ENCODE measurements at places on chromosomes 7 and 10.
A peak's percentile ranks its signal among the peaks of the same experiment; 100 is the strongest.

- no peak for DNase-seq
Observed at GRCh38 chr7:77687100-77687746, 9.0 kb upstream of the RSBN1L start.

DNA sequence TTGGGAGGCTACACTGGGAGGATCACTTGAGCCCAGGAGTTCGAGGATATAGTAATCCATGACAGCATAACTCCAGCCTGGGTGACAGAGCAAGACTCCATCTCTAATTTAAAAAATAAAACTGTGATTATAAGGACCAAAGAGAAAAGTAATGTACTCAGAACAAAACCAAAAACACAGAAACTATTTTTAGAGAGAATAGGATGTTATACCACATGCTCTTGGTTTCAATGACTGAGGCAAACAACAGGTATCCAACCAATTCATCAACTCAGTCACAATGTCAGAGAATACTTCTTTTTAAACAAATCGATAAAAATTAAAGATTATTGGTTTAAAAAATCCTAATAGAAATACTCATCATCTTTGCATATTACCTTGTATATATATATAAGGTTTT lies 186.7 kb downstream of the TPK1 start:
- DNase-seq = no peak

DNA sequence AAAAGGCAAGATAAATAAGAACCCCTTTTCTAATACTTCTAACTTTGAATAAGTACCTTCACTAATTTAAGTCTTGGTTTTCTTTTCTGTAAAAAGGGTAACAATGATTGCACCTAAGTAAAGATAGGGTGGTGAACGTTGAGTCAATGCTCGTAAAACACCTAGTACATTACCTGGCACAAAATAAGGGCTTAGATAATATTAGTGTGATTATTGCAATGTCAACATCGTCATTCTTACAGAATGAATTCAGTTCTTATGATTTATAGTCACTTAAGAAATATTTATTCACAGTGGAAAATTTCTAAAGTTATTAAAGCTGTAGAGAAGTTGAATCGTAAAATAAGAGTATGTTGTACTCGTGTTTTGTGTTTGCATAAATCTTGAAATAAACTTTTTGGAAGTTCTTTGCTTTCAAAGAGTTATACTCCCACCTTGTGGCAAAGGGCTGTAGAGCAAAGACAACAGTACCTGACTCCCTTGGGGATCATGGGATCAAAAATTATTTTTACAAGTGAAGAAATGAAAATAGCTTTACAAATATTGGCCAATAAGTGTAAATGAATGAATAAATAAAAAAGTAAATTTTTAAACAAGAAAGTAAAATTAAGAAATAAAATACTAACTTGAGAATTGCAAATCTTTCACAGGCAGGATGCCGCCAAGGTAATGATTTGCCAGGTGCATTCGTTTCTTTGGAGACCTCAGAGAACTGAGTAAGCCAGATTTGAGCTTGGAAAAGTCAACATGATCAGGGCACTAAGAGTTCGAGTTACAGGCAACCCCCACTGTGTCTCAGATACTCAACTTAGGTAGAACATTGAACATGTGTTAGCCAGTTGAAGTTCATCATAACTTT lies 285.8 kb upstream of the CACNA2D1 start:
- no peak for DNase-seq

DNA sequence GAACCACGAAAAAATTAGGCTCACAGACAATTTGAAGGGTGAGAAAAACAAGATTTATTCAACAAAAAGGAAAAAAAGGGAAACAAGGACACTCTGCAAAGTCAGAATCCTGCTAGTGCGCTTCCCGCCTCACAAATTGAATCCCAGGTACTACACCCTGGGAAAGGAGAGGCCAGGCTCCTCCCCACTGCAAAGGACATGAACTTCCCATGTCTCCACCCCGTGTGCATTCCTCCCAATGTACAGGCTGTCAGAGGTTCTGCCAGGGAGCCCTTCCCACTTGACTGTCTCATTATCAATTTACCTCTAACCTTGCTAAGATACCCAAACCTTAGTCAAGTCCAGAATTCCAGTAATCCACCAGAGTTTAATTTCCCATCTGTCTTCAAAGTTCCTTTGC lies 70.4 kb upstream of the CDK1 start:
- DNase-seq = no peak

DNA sequence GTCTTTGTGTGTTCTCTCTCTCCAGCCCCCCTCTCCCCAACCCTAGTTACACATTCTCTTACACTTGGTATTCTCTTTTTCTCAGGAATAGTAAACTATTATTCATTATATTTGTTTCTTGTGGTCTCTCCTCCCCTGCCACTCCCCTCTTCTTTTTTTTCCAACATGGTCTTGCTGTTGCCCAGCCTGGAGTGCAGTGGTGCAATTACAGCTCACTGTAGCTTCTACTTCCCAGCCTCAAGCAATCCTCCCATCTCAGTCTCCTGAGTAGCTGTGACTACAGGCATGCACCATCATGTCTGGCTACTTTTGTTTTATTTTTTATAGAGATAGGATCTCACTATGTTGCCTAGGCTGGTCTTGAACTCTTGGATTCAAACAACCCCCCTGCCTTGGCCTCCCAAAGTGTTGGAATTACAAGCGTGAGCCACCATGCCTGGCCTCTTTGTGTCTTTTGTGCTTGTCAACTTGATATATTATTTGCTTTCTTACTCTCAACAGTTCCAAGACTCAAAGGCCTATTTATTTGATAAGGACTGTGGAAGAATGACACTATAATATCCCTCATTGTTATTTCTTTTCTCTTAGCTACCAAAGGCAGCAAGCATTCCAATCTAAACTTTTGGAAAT lies 66.9 kb downstream of the MLLT10 start:
- DNase-seq = no peak

GRCh38 chr10:128894641-128895040 lies 572.4 kb upstream of the MGMT start:
- no peak for DNase-seq

DNA sequence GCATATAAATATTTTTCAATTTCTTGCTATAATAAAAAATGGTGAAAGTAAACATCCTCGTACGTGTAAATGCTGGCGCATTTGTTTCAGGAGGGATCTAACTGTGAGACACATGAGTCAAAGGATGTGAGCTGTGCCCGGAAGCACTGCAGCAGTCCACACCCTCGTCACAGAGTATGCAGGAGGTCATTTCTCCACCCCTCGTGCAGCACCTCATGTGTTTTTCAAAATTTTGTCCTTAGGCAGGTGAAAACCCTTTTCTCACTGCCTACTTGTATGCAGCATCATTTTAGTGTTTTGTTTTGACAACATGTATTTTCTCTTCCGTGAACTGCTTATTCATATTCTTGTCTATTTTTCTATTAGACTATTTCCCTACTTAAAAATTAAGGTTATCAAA lies 162.7 kb downstream of the AVL9 start:
- DNase-seq = no peak

DNA sequence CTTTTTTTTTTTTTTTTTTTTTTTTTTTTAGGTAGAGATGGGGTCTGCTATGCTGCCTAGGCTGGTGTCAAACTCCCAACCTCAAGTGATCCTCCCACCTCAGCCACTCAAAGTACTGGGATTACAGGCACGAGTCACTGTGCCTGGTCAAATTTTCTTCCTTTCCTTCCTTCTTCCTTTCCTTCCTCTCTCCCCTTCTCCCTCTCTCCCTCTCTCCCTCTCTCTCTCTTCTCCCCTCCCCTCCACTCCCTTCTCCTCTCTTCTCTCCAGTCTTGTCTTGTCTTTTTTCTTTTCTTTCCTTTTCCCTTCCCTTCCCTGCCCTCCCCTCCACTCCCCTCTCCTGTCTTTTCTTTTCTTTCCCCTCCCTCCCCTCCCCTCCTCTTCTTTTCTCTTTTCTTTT lies 7.2 kb upstream of the MLXIPL start:
- DNase-seq = no peak

DNA sequence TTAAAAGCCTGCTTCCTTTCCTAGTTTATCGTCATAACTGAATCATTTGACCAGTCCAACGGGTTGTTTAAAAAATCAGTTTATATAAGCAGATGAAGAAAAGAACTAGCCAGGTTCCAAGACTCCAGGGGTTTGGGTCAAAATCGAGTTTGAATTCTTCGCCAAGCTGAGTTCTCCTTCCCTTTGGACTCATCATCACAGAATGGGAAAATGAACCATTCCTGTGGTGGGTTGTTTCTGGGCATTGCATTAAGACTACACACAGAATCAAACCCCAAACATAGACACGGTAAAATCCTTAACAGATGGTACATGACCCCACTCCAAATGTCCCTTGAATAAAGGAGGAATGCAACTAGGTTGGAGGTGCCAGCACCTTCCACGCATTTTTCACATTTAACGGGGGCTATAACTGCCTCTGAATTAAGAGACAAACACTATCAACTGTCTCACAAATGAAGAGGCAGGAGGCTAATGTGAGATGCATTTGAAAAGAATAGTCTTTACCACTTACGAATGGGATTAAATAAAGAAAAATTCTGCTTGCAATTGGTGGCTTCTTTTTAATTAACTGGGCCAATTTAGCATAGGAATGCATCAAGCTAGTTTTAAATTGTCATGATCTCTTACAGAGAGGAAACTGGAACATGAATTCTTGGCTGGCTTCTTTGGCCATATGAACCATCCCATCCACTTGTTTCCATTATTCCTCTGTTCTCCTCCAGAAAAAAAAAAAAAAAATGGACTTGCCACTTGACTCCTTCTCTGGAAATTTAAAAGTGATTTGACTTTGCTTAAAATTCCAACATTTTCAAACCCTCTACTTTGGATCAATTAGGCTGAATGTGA lies 61.1 kb downstream of the CHST15 start:
- no peak for DNase-seq

- DNase-seq = no peak
Observed at GRCh38 chr7:75601539-75601938, 109.4 kb downstream of the SPDYE5 start.

DNA sequence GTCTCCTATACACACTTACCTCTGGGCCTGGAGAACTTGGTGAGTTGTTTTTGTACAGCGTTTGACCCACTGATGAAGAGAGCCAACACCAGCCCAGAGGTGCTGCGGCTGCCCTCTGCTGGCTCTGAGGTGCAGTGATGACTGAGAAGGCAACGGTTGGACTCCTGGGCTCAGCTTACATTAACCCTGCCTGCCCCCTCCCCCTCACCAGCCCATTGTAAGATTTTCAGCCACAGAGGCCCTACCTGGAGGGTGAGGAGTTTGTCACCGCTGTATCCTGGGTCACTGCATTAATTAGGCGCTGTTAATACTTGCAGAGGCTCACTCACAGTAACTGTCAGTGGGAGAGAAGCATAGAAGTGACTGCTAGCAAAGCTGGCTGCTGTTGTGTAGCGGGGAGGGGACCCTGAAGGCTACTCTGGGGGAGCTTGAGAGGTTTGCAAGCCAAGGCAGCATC lies 19.0 kb upstream of the ANKRD2 start:
- DNase-seq = peak; percentile 65

DNA sequence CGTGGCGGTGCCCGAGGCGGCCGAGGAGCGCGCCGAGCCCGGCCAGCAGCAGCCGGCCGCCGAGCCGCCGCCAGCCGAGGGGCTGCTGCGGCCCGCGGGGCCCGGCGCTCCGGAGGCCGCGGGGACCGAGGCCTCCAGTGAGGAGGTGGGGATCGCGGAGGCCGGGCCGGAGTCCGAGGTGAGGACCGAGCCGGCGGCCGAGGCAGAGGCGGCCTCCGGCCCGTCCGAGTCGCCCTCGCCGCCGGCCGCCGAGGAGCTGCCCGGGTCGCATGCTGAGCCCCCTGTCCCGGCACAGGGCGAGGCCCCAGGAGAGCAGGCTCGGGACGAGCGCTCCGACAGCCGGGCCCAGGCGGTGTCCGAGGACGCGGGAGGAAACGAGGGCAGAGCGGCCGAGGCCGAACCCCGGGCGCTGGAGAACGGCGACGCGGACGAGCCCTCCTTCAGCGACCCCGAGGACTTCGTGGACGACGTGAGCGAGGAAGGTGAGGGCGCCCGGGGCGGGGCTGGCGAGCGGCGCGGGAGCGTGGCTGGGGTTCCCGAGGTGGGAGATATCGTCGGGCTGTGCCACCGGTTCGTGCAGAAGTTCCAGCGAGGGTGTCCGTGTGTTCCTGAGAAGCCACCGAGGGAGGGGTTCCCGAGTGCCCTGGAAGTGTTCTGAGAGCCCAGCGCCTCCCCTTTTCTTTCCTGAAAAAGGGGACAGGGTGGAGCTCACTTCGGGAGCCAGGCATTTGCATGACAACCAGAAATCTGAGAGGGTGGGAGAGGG lies 495 bp downstream of the EIF3B start:
- DNase-seq = no peak

DNA sequence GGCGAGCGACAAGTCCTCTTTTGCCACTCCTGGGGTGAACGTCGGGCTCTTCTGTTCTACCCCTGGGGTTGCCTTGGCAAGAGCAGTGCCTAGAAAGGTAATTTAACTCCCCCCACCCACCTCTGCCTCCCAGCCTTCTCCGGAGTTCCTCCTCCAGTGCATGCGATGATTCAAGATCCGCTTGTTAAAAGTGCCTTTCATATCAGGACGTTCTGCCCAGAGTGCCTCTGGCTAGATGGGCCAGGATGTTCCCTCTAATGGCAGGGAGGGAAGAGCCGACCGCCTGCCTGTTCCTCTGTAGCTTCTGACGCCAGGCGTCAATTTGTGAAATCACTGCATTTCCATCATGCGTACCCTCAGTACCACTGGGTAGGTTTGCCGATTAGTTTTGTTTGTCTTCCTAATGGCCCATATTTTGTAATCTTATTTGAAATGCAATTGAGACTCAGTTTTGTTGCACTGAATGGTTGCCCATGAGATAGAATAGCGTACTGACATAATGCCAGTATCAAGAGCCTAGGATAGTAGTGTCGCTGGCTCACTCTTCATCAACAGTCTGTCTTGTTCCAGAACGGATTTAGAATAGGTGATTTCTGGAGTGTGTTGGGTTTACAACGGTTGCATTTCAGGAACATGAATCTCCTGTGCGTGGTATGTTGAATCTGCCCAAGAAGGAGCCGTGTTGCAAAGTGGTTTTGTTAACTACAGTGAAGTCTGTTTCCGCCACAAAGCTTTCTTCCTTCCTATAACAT lies 13.5 kb downstream of the ECHDC3 start:
- DNase-seq = no peak

GRCh38 chr10:33022090-33022489 lies 64.1 kb upstream of the ITGB1 start:
- no peak for DNase-seq

DNA sequence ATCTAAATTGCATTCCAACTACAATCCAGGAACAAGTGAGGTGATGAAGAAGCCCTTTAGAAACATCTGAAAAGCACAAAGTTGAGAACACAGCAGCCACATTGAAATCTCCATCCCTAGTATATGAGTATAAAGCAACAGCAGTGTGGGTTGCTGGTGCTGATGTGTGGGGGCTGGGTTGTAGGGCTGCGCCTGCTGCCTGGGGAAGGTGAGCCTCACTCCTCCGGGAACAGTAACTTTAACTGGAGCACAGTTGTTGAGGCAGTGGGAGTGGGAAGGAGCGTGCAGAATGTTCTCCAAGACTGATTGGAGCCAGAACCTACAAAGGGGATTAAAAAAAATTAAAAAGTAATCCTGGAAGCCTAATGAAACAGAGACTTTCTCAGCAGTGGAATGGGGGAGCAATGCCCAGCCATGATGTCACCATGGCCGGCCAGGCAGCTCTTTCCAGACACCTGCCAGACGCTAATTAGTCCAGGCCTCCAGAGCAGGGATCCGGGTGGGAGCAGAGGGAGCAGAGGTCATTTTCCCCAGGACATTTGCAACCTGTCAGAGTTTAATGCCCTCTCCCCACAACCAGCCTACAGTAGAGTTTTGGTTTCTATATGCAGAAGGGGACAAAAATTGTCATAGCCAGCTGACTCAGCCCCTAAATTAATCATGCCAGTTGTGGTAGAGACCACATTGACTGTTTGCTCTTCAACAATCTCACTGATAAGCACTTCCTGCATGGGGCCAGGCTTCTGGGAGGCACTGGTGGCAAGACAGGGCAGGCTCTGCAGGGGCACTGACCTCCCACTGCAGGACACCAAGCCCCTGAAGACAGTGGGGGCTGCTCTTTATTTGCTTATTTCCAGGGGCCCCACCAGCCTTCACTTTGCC lies 133.0 kb upstream of the ZNF32 start:
- no peak for DNase-seq

All from heart right ventricle (tissue), 16 donors.